LNCaP clone FGC (cell line): ENCODE measurements at places on chromosomes 7 and 10.

- DNase-seq, result no peak
These were observed 160.5 kb upstream of the MINDY3 start for GRCh38 chr10:16020836-16021235.

DNA sequence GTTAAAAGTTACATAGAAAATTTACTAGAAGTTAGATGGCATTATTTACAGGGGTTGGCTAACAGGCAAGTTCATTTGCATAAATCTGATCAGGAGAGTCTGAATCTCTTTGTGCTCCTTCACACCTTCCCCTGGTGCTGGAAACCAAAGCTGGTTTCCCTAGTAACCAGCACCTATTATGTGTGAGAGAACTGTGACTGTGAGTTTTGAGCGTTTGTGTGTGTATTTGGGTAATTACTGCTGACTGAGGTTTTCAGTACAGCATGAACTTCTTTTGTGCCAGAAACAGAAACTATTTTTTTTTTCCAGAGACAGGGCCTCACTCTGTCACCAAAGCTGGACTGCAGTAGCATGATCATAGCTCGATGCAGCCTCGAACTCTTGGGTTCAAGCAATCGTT lies 10.3 kb upstream of the IFIT1B start:
- no peak for DNase-seq

- no peak for DNase-seq
These were observed 116.5 kb downstream of the SVOPL start for GRCh38 chr7:138584696-138585095.

GRCh38 chr10:12212454-12212853 lies 16.5 kb downstream of the CDC123 start:
- no peak for DNase-seq

GRCh38 chr7:28151965-28152364 lies 28.6 kb downstream of the JAZF1 start:
- DNase-seq, result no peak

DNA sequence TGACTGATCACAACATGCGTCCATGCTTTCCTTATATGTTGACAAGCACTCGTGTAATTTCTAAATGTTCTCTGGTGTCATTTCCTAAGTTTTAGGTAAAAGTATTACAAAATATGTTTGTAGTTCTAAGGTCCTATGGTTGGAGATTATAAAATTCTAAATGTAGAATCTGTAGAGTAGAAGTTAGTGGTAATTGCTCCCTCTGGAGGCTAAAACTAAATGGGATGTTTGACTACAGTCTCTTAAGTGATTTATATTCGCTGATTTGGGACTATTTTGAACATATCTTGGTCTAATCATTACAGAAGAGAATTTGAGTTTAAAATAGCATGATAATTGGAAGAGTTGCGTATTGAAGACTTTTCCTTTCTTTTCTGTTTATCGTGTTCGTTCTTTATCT lies 74.1 kb downstream of the ZMYND11 start:
- DNase-seq, result no peak

- no peak for DNase-seq
These were observed 83.9 kb downstream of the PIP4K2A start for GRCh38 chr10:22630234-22631174.

DNA sequence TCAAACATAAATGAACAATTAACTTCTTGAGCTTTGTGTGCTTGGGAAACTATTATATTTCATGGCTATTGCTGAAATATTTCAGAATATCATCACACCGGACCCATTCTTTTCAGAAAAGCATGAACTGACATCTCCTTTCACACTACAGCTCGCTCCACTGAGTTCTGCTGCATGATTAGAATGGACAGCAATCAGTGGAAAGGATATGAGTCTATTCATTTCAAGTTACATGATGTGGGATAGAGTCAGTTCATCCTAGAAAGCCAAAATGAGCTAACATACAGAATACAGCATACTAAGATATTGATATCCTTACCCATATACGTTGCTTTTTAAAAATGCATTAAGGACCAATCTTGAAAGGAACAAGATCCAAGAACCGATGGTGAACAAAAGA lies 1.1 kb upstream of the FAM53B start:
- DNase-seq, result no peak

GRCh38 chr10:96767611-96768010 lies 47.3 kb upstream of the PIK3AP1 start:
- DNase-seq, result no peak

DNA sequence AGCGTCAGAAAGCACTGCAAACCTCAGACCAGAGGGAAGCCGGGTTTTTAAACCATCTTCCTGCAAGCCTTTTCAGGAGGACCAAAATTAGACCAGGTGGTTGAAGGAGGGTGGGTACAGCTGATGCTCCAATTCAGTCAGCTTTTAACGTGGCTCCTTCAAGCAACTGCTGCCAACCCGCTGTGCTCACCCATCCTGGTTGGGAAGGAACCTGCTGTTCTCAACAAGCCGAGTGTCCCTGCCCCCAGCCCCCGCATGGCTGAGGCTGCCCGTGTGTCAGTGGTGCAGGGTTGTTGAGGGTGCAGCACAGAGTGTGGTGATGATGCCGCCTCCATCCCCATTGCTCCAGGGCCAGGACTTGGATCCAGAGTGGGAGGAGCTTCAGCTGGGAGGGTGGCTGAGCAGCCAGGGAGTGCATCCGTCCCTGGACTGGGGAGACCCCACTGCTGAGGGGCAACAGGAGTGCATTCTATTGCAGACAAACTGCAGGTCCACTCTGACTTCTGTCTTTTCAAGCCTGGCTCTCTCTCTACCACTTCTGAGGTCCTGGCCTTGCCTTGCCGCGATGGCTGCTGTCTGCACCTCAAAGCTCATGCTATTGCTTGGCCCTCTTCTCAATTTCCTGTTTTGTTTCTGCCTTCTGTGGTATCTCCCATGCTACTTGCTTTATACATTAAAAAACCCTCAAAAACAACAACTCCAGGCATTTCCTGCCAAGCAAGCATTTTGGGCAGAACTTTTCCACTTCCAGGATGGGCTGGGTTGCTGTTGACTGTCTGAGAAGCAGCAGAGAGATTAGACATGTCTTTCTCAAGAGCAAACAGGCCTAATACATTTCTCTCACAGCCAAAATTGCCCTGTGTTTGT lies 134.7 kb downstream of the DNAJB6 start:
- DNase-seq, result no peak

- DNase-seq, result no peak
These were observed 391.6 kb downstream of the INHBA start for GRCh38 chr7:41311301-41311700.

DNA sequence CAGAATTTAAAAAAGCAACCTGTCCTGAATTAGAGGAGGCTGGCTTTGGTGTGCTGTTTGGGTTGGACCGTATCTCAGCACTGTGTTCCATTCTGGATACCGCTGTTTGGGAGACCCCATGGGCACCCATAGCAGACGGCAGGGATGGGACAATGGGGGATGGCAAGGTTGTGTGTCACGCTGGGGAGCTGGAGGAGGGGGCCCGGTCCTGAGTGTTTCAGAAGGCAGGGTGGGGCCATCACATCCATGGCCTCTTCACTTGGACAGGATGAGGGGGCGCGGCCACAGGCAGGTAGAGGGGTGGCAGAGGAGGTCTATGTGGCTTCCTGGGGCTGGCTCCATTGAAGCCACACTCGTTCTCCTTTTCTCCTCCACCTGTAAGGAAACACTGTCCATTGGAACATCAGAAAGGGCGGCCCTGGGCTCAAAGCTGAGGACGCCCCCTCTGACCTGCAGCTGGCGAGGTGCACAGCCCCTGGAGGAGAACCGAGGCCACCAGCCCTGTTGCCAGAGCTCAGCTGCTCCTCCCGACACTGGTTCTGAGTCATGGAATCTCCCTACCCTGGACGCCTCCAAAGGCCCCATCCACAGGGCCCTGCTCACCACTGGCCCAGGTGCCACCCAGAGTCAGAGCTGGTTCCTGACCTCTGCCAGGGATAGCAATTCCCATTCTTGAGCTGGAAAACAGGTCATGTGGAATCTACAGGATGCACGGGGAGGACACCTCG lies 587.3 kb downstream of the DNAJB6 start:
- no peak for DNase-seq

- DNase-seq, result peak; percentile 56
These were observed 71.2 kb upstream of the FOXK1 start for GRCh38 chr7:4610768-4611467.

- no peak for DNase-seq
These were observed 22.4 kb downstream of the GATA3 start for GRCh38 chr10:8076933-8077332.

DNA sequence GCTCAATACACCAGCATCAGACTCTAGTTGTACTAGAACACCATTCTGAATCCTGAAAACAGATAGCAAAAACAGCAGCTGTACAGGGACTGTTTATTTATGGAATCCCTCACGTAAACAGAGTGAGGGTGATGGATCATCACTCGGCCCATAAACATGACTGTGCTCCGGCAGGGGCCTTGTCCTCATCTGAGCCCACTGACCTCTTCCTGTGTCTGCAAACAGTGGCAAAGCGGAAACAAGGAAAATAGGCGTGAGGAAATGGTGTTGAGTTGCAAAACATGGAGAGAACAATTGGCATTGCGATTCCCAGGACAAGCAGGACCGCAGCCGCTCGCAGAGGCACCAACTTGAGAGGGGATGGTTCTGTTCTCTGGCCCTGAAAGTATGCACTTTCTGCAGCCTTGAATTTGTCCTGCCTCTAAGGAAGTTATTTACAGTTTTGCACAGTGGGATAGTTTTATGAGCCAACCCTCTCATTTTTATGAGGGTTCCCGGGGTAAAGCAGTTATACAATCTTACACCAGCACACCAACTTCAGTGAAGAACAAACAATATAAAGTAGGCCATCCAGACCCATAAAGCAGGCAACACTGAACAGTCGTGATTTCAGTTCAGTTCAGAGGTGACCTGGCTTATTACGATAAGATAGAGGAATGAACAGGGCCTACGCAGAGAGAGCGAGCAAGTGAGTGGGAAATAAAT lies 248.0 kb upstream of the FZD8 start:
- DNase-seq, result peak; percentile 61

DNA sequence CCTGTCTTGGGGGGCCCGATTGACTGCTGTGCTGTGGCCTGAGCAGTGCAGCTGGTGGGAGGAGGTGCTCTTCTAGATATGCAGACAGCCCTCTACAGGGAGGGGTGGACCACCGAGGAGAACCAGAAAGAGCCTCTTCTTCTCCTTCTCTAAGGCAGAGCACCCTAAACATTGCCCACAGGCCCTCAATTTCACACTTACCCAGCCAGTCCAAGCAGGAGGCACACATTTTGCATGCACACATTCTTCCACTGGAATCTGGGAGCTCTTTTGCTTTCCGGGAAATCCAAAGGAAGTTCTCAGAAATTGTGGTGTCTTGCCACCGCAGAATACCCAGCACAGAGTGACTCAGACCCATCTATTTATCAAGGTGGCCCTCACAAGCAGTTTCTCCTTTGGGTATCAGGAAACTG lies 45.8 kb downstream of the EEPD1 start:
- DNase-seq, result no peak

GRCh38 chr10:110387983-110388686 lies 83.4 kb upstream of the SMNDC1 start:
- no peak for DNase-seq

DNA sequence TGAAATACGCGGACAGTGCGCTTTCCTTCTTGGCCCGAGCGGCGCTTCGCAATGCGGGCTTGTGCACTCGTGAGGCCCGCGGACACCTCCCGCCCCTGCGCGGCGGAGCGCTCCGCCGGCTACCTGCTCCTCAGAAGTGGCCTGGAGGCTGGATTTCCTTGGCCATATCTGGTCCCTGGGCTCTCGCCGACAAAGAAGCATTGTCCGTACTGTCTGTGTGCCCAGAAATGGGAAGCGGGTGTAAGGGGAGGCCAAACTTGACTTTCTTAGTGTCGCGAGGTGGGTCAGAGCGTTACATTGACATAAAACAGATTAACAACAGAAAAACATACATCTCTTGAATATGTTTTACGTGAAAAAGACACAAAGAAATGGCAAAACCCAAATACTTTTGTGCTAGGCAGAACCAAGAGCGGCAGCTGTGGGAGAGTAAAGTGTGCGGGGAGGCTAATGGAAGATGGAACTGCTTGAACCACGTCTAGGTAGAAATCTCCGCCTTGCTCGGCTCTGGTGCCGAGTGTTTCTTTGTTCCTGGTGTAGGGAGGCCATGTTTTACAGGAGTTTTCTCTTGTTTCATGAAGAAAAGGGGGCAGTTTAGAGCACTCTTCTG lies 1.4 kb downstream of the LANCL2 start:
- no peak for DNase-seq

DNA sequence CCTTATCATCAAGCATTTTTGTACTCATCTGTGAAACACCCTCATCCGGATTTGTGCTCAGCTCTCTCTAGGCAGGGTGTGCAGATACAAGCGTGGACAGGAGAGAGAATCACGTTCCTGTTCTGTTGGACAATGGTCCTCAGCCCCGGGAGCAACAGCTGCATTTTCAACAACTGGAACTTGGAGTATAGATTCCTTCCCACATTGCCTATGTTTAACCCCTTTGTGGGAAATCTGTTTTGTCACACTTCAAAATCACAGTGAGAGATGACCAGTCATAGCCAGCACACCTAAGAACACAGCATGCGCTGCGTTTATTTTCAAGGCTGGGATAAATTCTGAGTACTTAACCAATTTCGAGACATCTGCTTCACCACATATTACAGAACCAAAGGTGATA lies 32.5 kb downstream of the MAP3K8 start:
- no peak for DNase-seq

DNA sequence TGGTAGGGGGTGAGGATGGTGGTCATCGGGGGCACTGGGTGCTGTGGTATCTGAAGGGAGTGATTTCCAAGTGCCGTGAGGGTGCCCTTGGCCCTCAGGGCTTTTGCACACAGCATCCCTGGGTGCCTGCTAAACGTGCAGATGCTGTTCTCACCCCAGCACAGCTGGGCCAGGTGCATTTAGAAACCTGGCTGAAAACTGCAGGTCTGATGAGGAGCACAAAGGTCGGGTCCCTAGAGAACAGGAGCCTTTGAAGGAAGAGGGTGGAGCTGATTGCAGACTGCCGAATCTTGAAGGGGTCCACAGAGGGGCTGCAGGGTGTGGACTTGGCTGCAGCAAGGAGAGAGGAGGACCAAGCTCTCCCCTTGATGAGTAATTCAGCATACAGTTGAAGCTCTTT lies 32.0 kb downstream of the ZMIZ1 start:
- no peak for DNase-seq

DNA sequence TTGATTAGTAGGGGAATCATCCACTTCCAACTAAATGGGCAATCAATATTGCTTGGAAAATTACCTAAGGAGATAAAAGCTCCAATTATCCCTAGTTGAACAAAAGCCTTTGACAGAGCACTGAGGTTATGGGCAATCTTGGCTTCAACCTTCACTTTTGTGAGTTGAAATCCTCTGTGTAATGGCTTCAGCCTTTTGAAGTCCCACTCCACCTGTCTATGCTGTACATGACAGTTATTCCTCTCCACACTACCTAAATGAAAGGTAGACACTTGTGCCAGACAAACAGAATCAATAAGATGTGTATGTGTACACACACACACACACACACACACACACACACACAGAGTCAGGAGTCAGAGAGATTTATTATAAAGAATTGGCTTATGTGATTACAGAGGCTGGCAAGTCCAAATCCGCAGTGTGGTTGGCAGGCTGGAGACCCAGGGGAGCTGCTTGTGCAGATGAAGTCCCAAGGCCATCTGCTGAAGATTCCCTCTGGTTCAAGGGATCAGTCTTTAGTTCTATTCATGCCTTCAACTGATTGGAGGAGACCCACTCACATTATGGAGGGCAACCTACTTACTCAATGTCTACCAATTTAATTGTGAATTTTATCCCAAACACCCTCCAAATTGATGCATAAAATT lies 164.8 kb upstream of the CDC14C start:
- no peak for DNase-seq
